ENCODE measurements at places on chromosomes 3 and 15.

- DNase-seq: no peak
These were observed 256.3 kb downstream of the TIGIT start for GRCh38 chr3:114550165-114550564.

- no peak for DNase-seq
These were observed 147.0 kb upstream of the KCNMB2 start for GRCh38 chr3:178389258-178389657.

GRCh38 chr3:131072845-131073244, 46.2 kb downstream of the NEK11 start:
- DNase-seq: no peak

- no peak for DNase-seq
These were observed 101.8 kb upstream of the AADACL2 start for GRCh38 chr3:151631946-151632345.

DNA sequence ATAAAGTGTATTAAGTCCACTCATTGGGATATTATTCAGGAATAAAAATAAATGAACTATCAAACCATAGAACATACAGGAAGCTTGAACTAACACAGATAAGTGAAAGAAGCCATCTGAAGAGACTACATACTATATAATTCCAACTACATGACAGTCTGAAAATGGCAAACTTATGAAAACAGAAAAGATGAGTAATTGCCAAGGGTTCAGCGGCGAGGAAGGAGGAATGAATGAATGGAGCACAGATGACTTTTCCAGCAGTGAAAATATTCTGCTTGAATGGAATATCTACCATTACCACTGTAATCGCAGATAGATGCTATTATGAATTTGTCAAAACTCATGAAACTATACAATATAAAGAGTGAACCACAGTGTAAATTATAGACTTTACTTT, 79.7 kb downstream of the PEAK1 start:
- DNase-seq: no peak

- DNase-seq: no peak
These were observed 75.1 kb downstream of the MOBP start for GRCh38 chr3:39542588-39542988.

DNA sequence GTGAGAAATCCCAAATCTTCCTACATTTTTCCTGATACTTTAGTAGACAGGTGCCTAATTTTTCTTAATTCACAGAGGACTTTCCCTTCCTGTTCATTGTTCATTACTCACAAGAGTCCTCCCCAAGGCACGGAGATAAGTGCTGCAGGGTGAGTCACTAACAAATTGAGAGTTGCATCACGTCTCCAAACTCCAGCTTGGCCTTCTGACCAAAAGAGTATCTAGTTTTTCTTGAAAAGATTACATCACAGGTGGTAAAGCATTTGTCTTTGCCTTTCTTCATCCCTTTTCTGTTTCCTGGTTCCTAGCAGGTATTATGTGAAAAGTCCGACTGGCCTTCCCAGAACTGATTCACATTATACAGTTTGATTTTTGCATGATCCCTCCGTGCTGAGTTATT, 24.9 kb upstream of the RASGRP1 start:
- no peak for DNase-seq

GRCh38 chr3:120983841-120984240, 75.8 kb downstream of the STXBP5L start:
- DNase-seq: no peak

DNA sequence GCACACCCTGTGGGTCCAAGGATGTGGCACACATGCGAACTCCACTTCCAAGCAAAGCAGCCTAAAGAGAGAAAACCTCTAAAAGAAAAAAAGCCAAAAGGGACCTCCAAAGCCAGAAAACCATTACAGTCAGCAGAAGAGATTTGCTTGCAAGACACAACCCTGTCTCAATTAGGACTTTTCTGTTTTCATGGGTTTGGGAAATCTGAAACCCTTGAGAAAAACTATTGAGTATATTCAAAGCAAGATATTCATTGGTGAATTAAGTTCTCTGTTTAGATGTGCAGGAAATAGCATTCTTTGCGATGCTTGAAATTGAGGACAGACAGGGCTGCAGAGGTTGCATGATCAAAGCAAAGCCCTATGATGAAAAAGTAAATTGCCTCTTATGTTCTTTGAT, 10.2 kb upstream of the LDHAL6B start:
- no peak for DNase-seq

GRCh38 chr3:9503283-9503682, 50.3 kb downstream of the LHFPL4 start:
- DNase-seq: peak; percentile 37

DNA sequence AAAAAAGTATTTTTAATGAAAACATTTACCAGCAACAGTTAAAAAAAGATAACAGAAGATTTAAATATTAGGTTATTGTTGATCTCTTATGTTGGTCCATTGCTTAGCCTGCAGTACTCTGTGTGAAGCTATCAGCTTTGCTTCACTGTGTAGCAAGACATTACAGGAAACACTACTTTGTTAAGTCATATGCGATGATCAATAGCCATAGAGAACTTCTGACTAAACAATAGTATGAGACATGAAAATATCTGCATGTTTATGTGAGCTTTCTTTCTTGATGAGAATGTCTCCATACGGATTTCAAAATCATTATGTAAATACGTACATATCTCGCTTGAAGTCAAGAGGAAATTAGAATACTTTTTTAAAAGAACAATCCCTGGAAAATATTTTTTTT, 27.0 kb upstream of the CAPN3 start:
- no peak for DNase-seq

- DNase-seq: no peak
These were observed 104.9 kb downstream of the TPRG1 start for GRCh38 chr3:189276444-189277219.

- DNase-seq: no peak
These were observed 141.7 kb downstream of the OSBPL10 start for GRCh38 chr3:31839144-31839917.

GRCh38 chr3:1955750-1956149, 142.9 kb upstream of the CNTN4 start:
- DNase-seq: no peak

DNA sequence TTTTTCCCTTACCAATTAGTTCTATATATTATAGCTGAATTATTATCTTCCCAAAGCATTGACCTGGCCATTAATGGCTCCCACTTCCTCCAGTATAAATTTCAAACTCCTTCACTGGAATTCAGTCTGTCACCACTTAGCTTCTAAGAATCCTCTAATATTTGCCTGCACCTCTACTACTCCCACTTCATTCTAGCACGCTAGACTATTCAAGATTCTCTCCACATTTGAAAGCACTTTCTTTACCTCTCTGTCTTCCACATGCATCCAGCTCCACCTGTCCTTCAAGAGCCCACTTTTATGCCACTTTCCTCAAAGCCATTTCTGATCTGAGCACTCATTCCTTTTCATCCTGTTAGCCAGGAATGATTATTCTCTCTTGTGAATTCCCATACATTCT, 15.0 kb downstream of the SENP8 start:
- no peak for DNase-seq

DNA sequence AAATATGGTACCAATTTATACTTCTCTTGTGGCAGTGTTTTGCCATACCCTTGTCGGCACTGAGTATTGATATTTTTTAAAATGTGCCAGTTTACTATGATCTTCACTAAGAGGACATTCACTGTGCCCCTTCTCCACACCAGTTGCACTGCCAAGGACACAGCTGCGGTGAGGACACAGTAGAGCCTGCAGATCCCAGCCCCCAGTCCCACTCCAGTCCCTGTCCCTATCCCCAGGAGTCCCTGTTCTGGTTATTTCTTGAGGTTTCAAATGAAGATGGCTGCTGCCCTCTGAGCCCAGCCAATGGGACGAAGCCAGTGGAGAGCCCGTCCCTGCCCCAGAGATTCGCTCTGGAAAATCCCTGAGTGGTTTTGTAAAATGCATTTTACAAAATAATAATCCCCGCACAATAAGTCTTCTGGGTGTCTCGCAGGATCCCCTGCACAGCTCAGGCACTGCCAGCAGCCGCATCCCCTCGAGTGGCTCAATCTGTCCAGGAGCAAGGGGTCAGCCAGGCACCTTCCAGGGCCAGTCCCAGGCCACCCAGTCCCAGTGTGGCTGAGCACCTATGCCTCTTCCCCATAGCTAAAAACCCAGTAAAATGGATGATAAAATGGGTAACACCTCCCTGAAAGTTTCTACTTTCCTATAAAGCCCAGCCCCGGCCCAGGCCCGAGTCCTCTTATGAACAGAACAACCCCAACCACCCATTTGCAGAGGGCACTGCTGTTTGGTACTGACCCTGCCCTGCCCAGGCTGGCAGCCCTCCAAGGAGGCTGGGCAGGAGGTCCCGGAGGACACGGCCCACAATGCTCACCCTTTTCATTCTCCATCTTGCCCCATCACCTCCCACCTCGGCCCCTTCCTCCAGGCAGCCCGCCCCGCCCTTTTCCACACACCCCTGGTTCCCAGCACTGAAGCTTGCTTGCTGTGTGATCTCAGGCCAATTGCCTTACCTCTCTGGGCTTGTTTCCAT, 91.1 kb downstream of the VGLL4 start:
- no peak for DNase-seq

DNA sequence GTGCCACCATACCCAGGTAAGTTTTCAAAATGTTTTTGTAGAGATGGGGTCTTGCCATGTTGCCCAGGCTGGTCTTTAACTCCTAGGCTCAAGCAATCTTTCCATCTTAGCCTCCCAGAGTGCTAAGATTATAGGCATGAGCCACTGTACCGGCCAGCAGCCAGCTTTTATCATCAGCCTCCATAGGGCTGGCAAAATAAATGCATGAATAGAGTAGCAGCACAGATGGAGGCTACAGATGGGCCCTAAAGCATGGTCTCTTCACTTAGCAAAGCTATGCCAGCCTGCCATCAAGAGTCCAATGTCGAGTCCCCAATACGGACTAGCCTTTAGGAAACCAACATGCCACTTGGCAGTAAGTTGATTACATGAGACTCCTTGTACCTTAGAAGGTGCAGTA, 63.8 kb downstream of the CNTN3 start:
- DNase-seq: no peak

- DNase-seq: peak; percentile 78
These were observed 49.8 kb upstream of the GALNT15 start for GRCh38 chr3:16124636-16125035.

Measured in HFF-Myc (cell line).